ENCODE measurements at places on chromosomes 6 and 20. TPM values are rescaled to one million over a fixed set of nuclear protein-coding genes. Genes with fewer than 3 reads are reported as not detected.
A peak's percentile ranks its signal among the peaks of the same experiment; 100 is the strongest.

GRCh38 chr6:148790817-148791216, 44.0 kb downstream of the UST start:
- DNase-seq = no peak

DNA sequence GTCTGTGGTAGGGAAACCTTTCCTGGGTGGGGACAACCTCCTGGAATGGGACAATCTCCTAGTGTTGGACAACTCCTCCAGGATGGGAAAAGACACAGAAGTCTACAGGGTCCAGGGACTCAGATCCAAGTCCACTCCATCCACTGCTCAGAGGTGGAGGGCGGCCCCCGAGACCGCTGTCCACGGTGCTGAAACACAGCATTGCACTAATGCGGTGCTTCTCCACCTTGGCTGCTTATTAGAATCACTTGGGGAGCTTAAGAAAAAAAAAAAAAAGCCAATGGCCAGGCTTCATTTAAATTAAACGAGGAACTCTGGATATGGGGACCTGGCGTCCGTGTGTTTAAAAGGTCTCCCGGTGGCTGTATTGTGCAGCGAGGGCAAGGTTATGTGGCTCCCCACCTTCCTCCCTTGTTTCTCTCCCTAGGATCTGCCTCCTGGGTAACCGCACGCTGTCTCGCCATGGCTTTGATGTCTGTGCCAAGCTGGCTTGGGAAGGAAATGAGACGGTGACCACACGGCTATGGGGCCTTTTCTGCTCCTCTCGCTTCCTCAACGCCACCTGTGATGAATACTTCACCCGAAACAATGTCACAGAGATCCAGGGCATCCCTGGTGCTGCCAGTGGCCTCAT, 12.0 kb downstream of the SLC12A5 start:
- peak; percentile 88 for DNase-seq

- no peak for DNase-seq
Measured at GRCh38 chr6:34890533-34890925, 1.5 kb downstream of the ANKS1A start.

DNA sequence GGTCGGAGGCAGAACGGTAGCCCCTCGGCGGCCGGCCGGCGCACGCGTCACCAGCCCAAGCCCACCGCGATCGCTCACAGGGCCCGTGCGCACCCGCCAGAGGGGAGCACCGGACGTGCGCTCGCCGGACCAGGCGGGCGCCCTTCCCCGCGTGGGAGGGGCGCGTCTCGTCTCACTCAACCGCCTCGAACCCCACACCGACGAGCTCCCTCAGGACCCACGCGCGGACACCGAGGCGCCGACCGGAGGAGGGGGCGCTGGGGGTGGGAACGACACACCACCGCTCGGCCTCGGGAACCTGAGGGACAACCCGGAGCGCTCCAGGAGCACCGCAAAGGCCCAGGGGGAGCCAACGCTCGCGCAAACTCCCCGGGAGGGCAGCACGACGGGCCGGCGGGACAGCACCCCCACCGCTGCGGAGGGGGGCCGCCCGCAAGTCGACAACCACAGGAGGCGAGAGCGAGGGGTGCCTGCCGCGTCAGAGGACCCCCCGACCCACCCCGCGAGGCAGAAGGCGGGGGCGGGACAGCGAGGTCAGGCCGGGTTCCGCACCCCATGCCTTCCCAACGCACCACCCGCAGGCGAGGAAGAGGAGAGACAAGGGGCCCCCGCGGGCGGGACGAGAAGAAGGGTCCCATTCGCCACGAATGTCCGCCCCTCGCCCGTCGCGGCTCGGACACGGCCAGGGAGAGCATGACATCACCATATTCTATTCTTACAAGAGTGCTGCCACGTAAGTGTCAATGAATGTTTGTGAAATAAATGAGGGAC, 512.7 kb upstream of the ZNF337 start:
- DNase-seq = peak; percentile 41

- no peak for DNase-seq
Measured at GRCh38 chr6:80425089-80425823, 318.8 kb downstream of the BCKDHB start.

DNA sequence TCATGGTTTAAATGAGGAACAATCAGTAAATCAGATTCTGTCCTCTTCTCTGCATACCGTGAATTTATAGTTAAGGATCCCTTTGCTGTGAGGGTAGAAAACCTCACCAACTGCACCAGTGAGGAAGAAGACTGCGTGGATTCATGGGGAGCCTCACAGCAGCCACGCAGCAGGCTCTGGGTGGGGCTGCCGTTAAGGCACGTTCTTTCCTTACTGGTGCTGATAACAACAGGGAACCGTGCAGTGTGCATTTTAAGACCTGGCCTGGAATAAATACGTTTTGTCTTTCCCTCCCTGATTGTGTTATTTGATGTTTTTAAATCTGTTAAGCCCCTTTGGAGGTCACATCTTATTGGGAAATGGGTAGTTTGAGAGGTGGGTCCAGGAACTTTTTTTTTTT, 17.6 kb upstream of the MYLK2 start:
- no peak for DNase-seq

DNA sequence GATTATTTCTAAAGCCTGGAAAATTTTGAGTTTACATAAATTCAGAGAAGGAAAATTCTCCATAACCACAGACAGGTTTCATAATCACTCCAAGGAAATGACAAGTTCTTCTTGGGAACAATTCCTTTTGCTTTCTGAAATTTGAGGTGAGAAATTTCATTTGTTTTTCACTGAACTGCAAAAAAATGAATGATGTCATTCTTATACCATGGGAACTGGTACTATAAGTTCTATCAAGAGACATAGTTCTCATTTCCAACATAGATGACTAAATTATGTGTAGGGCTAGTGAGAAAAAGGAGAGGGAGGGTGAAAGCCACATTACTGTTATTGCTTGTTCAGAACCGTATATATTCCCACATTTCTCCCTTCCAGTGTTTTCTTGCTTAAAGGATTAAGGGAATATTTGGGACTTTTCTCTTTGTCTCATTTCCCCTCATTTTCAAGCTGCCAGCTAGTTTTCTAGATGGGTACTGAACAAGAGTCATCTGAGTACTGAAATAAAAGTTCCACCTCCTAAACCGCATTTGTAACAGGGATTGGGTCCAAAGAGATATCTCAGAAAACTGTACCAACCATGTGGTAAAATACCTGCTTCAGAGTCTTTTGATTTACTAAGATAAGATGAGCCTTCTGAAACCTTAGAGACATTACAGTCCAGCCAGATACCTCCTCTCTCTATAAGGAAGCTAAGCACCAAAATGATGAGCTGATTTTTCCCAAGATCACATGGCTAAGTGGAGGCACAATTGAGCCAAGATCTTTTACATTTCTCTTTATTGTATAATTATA, 144.3 kb upstream of the PRDM1 start:
- DNase-seq = no peak

DNA sequence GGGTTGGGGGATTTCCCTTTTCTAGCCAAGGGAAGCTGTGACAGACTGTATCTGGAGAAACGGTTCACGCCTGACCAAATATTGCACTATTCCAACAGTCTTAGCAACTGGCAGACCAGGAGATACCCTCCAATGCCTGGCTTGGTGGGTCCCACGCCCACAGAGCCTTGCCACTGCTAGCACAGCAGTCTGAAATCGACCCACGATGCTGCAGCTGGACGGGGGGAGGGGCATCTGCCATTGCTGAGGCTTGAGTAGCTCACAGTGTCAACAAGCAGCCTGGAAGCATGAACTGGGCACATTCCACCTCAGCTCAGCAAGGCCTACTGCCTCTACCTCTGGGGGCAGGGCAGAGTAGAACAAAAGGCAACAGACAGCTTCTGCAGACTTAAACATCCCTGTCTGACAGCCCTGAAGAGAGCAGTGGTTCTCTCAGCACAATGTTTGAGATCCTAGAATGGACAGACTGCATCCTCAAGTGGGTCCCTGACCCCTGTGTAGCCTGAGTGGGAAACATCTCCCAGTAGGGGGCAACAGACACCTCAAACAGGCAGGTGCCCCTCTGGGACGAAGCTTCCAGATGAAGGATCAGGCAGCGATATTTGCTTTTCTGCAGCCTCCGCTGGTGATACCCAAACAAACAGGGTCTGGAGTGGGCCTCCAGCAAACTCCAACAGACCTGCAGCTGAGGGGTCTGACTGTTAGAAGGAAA, 89.9 kb upstream of the ECI2 start:
- DNase-seq = peak; percentile 33

GRCh38 chr20:15895560-15896084, 677.6 kb downstream of the KIF16B start:
- DNase-seq = no peak

Gene LY6G6F
- not detected for total RNA-seq

Gene NKX2-2
- total RNA-seq = not detected

Gene ARID1B
- total RNA-seq = 72.2 TPM

Gene DOK5
- total RNA-seq = 5.0 TPM

Gene SEMG1
- 4.0 TPM for total RNA-seq

Gene OXT
- not detected for total RNA-seq

Gene FKBP1C
- 0.35 TPM for total RNA-seq

Gene CD93
- total RNA-seq = 0.04 TPM
